Peyer's patch (tissue), 4 donors: ENCODE measurements at places on chromosomes 4 and X. TPM values are rescaled to one million over a fixed set of nuclear protein-coding genes. Genes with fewer than 3 reads are reported as not detected.
A peak's percentile ranks its signal among the peaks of the same experiment; 100 is the strongest.

DNA sequence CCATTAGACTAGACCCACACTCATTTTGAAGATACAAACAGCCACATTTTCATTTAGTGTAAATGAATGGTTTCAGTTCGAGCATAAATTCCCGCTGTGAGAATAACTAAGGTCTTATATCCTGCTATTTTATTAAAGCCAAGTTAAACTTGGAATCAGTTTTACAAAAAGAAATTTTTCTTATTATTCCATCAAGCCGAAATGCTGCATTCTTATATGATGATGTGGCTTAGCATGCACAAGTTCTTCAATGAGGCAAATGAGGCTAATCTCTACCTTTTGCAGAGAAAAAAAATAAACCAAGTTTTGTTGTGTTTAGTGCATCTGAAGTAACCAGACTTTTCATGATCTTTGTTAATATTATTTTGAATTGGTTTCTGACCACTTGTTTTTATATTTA is 953.9 kb upstream of the PCDH10 start:
- DNase-seq = no peak

DNA sequence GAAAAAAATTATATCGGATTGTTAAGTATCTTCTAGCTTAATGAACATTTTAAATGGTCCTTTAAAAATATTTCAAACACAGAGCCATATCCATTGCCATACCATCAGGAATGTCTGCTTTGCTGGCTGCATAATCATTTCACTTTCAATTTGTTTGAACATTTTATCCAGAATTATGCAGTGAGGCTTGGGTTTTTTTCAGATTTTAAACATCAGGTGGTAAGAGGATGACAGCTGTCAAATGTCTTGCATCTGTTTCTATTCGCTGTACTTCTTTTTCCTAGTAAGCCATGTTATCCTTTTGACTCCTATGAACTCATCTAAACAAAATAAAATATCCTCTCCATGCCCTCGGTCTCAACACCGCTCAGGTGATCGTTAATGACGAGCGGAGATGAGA is 802 bp downstream of the RFC1 start:
- no peak for DNase-seq

DNA sequence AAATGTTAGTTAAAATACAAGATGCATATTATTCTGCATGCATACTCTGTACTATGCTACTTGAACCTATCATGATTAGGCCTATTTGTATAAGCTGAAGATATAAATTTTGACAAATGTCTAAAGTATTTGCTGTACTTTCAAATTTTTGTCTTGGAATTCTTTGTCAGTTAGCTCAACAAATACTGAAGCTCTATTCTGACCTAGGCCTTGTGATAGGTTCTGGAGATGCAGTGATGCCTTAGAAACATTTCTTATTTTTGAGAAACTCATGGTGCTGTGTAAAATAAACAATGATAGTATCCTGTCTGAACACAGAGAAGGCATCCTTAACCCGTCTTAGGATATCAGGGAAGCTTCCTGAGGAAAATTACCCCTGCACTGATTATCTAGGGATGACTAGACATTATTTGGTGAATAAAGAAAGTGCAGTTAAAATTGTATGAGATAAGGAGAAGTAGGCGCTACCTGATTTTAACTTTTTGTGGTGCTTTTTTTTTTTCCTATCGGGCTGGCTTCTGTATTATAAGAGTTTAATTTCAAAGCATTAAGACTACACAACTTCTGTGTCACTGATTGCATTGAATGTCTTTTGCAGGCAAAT is 43.4 kb downstream of the MOB1B start:
- DNase-seq = no peak

GRCh38 chr4:102344520-102344953 is 745 bp downstream of the SLC39A8 start:
- peak; percentile 79 for DNase-seq

DNA sequence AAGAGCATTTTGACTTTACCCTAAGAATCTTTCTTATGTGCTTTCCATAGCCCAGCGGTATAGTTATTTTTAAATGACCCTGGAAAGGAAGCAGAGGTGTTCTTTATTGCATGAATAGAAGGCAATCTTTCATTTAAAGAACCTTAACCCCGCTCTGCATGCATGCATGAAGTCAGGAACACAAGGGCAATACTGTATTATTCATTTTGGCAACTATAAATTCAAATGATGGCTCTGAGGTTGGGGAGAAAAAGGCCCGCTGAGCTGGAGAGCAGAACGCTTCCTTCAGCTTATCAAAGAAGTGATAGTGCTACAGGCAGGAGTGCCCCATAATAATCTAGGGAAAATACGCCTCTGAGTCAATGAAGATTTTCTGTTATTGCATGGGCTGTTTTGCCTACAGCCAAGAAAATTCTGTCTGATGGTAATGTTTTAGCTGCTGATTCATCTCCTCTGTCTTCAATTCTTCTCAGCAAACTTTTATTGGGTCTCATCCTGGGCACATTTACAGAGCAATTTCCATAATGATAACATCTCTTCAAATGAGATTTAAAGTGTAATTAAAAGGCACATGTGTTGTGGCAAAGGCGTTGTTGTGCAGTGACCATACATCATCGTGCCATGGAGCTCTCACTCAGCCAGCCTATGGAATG is 452.2 kb upstream of the FTHL17 start:
- DNase-seq = no peak

Gene USP46
- 7.4 TPM for total RNA-seq
